ENCODE measurements at places on chromosomes 6 and 20.

DNA sequence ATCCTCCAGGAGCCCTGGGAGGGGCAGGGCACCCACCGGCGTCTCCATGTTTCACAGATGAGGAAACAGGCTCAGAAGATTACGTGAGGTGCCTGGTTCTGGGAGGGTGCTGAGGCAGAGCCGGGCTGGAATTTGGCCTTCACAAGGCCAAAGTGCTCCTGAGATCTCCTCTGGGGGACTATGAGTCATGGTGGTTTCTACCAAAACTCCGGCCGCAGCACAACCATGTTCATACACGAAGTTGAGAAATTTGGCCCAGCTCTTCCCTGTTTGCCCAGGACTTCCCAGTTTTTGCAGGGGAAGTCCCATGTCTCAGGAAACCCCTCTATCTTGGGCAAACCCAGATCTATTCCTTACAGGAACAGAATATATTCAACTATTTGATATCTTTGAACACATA lies 172.9 kb upstream of the CDYL start:
- no peak for DNase-seq

DNA sequence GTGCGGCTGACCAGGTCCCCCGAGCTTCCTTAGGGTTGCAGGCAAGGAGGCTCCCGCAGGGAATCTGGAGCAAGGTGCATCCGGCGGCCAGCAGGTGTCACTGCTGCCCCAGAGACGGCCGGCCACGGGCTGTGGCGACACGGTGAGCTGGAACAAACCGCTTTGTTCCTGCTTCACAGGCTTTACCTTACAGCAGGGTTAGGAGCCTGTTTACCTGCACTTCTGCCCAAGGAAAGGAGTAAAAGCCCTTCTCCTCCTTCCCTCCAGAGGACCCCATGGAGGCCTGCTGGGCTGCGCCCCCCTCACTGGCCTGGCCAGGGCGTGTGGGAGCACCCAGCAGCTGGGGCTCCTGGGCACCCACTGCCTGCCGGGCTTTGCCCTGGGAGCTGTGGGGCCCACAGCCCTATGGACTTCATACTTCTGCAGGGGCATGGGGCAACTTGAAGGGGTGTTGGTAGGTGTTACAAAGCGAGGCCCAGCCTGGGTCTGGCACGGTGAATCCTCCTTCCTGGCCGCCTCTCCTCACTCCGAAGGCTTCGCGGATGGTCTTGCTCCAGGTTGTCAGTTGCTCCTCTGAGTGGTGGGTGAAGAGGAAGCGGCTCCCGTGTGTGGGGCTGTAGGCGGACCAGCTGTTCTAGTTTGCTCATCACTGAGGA lies 88.4 kb downstream of the CDC5L start:
- DNase-seq: peak; percentile 69

- DNase-seq: no peak
Measured at GRCh38 chr20:33570743-33571142, 80.8 kb downstream of the CBFA2T2 start.

- no peak for DNase-seq
Measured at GRCh38 chr6:116446399-116446798, 14.8 kb upstream of the CALHM6 start.

DNA sequence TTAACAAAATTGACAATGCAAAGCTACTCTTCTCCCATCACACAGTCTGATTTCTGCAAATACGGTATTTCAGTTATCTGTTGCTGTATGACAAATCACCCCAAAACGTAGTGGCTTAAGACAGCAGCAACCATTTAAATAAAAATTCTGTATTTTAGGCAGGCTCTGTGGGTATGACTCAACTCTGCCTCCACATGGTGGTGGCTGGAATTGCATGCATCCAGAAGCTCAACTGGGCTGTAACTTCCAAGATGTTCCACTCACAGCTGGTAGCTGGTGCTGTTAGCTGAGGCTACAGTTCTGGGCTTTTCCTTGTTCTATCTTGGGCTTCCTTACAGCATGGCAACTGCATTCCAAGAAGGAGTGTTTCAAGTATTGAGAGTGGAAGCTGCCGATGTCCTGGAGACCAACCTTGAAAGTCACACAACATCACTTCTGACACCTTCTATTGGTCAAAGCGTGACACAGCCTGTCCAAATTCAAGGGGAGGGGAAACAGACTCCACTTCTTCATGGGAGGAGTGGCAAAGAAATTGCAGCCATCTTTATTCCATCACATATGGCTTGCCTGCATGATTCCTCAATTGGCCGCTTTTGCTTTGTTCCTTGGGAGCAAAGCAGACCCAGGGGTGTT lies 39.7 kb upstream of the TULP1 start:
- no peak for DNase-seq

- no peak for DNase-seq
Measured at GRCh38 chr6:34383656-34384320, 8.7 kb downstream of the NUDT3 start.

DNA sequence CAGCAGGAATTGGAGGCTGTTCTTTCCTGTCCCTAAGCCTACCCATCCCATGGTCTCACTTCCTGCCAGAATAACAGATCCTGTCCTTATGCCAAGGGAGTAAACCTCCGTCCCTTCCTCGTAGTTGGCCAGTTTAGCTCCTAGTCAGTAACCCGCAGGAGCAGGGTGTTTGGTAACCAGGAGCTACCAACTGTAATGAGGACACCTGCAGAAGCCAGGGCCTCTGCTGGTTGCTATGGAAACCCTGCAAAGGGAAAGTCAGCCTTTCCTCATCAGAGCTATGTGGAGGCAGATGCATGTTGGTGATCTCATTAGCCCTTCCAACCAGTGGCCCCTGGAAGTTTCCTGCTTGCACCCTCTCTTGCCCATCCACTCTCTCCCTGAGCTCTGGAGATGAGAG lies 368.2 kb upstream of the SULF2 start:
- DNase-seq: peak; percentile 36

DNA sequence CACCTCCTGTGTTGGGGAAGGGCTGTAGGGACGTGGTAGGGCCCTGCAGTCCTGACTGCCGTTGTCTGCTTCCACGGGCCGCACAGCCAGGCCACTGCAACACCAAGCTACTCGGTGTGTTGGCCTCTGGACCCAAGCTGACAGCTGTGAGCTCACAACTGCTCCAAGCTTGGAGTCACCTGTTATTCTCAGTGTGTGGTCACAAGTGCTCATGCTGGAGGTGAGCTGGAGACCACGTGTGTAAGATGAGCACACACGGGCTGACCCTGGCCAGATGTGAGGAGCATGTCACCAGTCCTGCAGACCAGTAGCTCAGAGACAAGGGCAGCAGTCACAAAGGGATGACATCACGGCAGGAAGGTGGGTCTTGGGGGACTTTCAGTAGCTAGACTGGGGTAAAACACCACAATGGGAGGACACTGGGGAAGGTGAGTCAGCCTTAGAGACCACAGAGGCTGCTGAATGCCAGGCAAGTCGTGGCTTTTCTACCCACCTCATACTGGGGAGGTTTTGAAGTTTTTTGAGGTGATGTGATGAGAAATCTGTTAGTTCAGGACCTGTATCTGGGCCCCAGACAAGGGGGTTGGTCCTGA lies 87.3 kb downstream of the FAM120B start:
- no peak for DNase-seq

- no peak for DNase-seq
Measured at GRCh38 chr6:5636210-5637030, 370.3 kb downstream of the NRN1 start.

GRCh38 chr6:38100380-38100779 lies 280.9 kb downstream of the ZFAND3 start:
- DNase-seq: no peak

DNA sequence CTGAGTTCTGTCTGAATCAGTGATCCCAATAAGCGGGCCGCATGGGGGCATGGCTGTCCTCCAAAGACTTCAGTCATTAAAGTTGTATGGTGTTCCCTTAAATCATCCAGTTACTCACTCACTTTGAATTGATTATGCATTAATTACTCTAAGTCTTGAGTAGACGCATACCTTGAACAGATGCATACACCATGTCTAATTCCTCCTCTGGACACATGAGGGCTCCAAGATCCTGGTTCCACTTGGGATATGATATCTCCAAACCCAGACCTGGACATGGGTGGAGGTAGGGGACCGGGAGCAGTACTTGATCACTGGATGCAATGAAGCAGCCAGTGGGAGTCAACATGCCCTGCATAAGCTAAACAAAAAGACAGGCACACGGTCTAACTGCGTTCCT lies 204.5 kb downstream of the FNDC1 start:
- no peak for DNase-seq

DNA sequence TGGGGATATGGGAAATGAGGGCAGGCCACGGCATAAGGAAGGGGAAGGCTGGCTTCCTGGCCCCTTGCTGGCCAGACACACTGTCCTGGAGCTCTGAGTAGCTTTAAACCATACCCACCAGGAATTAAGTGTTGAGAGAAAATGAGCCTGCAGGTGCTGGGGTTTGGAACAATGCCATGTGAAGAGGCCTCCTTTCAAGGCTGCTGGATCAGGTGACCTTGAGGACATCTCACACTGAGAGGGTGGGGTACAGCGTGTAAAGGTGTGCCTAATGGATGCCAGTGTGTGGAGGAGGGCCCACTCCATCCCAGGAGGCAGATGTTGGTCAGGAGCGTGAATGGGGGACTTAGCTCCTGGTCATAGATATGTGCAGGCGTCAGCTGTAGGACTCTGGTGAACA lies 74.8 kb upstream of the MLN start:
- DNase-seq: peak; percentile 92

DNA sequence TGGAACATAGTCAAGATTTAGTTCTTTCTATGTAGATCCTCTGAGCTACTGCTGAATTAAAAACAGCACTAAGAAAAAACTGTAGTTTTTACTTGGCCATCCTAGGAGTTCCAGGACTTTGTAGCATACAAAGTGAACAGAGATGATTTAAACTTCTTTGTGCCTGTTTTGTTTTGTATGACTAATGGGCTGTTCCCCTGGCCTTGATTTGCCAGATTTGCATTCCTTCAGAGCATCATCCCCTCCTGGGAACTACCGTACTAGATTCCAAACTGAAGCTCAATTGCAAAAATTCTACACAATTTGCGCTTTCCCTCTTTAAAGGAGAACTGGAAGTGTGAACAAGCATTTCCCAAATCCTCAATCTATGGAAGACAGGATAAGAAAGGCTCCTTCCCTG lies 23.1 kb downstream of the ACOT13 start:
- no peak for DNase-seq

DNA sequence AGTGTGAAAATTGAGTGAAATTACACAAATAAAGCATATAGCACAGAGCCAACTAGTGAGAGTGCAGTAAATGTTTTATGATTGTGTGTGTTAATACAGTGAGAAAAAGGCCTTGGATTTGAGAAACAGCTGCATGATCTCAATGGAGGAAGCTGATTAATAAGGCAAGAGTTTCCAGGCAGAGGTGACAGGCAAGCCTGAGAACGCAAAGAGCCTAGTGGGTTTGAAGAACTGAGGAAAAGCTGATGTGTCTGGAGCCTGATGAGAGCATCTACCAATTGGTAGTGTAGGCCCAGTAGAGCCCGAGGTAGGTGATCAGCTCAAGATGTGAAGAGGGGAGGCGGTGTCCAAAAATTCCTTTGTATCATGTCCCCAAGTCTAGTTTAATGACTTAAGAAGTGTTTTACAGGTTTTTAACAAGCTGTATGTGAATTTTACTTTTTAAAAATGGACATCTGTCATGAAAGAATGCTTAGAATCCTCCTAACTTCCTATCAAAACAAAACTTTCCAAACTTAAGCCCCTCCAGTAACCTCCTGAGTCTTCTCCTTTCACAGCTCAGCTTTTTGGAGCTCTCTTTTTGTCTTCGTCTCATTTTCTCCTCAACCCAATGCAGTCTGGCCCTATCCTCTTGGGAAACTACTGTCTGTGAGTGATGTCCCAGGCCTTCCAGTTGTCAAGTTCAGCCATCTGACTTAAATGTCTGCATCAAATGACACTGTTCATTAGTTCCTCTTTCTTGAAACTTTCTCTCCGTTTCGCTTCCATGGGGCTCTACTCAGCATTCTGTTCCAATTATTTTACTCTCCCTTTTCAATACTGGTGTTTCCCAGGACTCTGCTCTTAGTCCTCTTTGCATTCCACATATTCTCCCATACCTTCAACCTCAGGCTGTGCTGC lies 1.2 kb downstream of the CDC40 start:
- no peak for DNase-seq

DNA sequence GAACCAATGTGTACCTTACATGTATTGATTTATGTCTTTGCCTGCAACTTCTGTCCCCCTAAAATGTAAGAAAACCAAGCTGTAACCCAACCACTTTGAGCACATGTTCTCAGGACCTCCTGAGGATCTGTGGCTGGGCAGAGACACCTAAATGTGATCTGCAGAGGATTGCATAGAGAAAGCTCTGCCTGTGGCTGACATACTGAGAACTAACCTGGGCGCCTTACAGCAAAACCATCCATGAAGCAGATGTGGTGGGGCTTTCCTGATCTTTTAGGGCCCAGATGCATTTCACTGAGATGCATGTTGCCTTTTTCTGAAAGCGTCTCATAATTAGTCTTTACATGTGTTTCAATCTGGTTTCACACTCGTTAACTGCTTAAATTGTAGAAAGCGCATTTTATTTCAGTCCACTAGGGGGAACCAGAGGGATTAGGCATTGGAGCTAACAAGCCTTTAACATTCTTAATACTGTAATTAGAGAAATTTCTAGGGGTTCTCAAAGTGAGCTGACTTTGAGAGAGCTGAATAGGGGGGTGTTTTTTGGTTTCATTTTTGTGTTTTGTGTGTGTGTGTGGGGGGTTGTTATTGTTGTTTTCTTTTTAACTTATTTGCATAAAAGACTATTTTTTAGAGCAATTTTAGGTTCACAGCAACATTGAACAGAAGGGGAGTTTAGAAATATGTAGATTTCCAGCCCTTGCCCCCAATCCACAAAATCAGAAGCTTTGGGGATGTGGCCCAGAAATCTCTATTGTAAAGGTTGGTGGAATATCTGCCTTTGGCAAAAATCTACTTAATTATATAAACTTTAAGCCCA lies 50.9 kb upstream of the FAM184A start:
- DNase-seq: peak; percentile 19

GRCh38 chr6:75368151-75368779 lies 83.7 kb upstream of the TMEM30A start:
- no peak for DNase-seq

DNA sequence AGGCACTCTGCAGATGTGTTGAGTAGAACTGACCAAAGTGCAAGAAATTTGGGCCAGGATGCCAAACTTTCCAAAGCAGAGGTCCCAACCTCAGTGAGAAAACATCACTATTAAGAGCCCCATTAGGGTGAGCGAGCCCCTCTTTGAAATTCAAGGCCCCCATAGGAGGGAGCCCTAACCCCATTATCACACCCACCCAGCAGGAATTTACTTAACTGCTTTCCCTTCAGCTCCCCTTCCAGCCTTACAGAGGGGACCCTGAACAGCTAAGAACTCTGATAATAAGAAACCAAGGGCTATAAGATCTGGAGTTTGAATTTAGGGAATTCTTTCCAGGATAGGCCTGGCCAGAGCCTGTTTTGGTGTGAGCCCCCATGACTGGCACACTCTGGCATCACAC lies 130.6 kb downstream of the NFATC2 start:
- no peak for DNase-seq

- peak; percentile 0 for DNase-seq
Measured at GRCh38 chr20:44217342-44218092, 6.9 kb upstream of the OSER1 start.

- no peak for DNase-seq
Measured at GRCh38 chr6:133809406-133809805, 79.5 kb upstream of the TCF21 start.

Measured in DMS79 (cell line).